ENCODE measurements at places on chromosomes 1 and 21. TPM values are rescaled to one million over a fixed set of nuclear protein-coding genes. Genes with fewer than 3 reads are reported as not detected.

OR2M3 gene
- total RNA-seq: not detected

PROX1 gene
- not detected for total RNA-seq

WNT9A gene
- not detected for total RNA-seq

CD55 gene
- 82.1 TPM for total RNA-seq

PTGER3 gene
- 3.4 TPM for total RNA-seq

PDC gene
- not detected for total RNA-seq

CELSR2 gene
- 4.9 TPM for total RNA-seq

PPIAL4G gene
- 0.66 TPM for total RNA-seq

STXBP3 gene
- total RNA-seq: 44.3 TPM

YBEY gene
- 15.2 TPM for total RNA-seq

UBASH3A gene
- total RNA-seq: 68.7 TPM

FCER1G gene
- 12.0 TPM for total RNA-seq

GNG4 gene
- 0.23 TPM for total RNA-seq

AIRE gene
- total RNA-seq: not detected

MAP3K21 gene
- total RNA-seq: 0.45 TPM

C1orf210 gene
- total RNA-seq: not detected

S100PBP gene
- total RNA-seq: 78.3 TPM

ACTN2 gene
- not detected for total RNA-seq

ANKRD45 gene
- not detected for total RNA-seq

PTCH2 gene
- 1.4 TPM for total RNA-seq

ATP1A4 gene
- total RNA-seq: not detected

COQ8A gene
- total RNA-seq: 16.4 TPM

TAL1 gene
- total RNA-seq: not detected

IRF6 gene
- 0.16 TPM for total RNA-seq

RGS8 gene
- total RNA-seq: not detected

RNU1-1 gene
- total RNA-seq: 2,232 TPM

EPHA8 gene
- total RNA-seq: not detected

KCNT2 gene
- not detected for total RNA-seq

RIPPLY3 gene
- not detected for total RNA-seq

FOXD2 gene
- total RNA-seq: 0.24 TPM

PHACTR4 gene
- total RNA-seq: 30.8 TPM

LCE2C gene
- not detected for total RNA-seq

SPRR3 gene
- not detected for total RNA-seq

Measured in activated CD8-positive, alpha-beta T cell treated with anti-CD3 and anti-CD28 coated beads, Interleukin-2, amount 10 ng/mL, durations not matched to agents 7 days and 5 days (primary cell).